ENCODE measurements at places on chromosomes 2 and 18. TPM values are rescaled to one million over a fixed set of nuclear protein-coding genes. Genes with fewer than 3 reads are reported as not detected.

DNA sequence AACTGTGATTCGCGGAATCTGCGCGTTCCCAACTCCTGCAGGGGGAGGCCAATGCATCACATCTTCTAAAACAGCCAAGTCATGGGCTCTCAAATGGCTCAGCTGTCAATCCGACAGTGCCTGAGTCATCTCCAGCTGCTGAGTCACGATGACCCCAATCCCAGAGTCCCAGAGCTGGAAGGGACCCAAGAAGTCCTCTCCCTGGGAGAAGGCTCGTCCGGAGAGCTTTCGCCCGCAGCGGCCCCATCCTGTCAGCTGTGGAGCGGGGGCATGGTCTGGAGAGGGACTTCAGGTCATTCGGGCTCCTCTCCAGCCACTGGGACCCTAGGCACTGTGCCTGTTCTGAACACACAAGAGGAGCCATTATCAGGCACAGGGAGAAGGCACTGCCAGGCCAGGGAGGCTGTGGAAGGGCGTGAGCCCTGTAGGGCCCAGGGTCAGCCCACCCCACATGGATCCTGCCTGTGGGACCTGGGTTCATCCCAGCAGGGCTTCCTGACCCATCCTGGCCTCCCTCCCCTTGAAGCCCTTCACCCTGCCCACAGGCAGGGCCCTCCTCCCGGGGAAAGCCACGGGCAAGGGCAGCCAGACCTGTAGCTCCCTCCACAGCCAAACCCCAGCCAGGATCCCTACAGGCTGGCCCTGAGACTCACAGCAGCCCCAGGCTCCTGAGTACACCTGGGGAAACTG lies 47.6 kb upstream of the GPC1 start:
- H3K27ac ChIP-seq: no peak overlapping the region
- H3K4me1 ChIP-seq: peaks cover 6% of the 10 kb centered on the region
- H3K36me3 ChIP-seq: no peaks in the 10 kb centered on the region

The PPP1R1C gene
- not detected for total RNA-seq

The PRR30 gene
- not detected for total RNA-seq

- peaks cover 14% of the 10 kb centered on the region for H3K36me3 ChIP-seq
- peak; percentile 30 for DNase-seq
- H3K4me3 ChIP-seq: peak overlapping the region; percentile 98
- peaks cover 16% of the 10 kb centered on the region for H3K4me1 ChIP-seq
These were observed 1.1 kb upstream of the SPAST start for GRCh38 chr2:32061973-32062861.

GRCh38 chr2:215793747-215794595 lies 219.4 kb downstream of the MREG start:
- peaks cover 22% of the 10 kb centered on the region for H3K4me1 ChIP-seq
- H3K27me3 ChIP-seq: no peaks in the 10 kb centered on the region
- no peak overlapping the region for H3K4me3 ChIP-seq
- peak overlapping the region; percentile 63 for H3K27ac ChIP-seq
- DNase-seq: peak; percentile 93
- no peaks in the 10 kb centered on the region for H3K36me3 ChIP-seq

GRCh38 chr18:21369146-21369545 lies 127.1 kb downstream of the GREB1L start:
- H3K27me3 ChIP-seq: no peaks in the 10 kb centered on the region
- no peak overlapping the region for H3K27ac ChIP-seq
- DNase-seq: no peak
- no peaks in the 10 kb centered on the region for H3K36me3 ChIP-seq
- H3K4me1 ChIP-seq: no peaks in the 10 kb centered on the region

- no peaks in the 10 kb centered on the region for H3K27me3 ChIP-seq
- H3K4me3 ChIP-seq: no peak overlapping the region
- H3K36me3 ChIP-seq: peaks cover 43% of the 10 kb centered on the region
- H3K27ac ChIP-seq: no peak overlapping the region
- peaks cover 7% of the 10 kb centered on the region for H3K4me1 ChIP-seq
These were observed 24.1 kb downstream of the PSMG2 start for GRCh38 chr18:12726774-12727550.

The TMEM17 gene
- 2.6 TPM for total RNA-seq

DNA sequence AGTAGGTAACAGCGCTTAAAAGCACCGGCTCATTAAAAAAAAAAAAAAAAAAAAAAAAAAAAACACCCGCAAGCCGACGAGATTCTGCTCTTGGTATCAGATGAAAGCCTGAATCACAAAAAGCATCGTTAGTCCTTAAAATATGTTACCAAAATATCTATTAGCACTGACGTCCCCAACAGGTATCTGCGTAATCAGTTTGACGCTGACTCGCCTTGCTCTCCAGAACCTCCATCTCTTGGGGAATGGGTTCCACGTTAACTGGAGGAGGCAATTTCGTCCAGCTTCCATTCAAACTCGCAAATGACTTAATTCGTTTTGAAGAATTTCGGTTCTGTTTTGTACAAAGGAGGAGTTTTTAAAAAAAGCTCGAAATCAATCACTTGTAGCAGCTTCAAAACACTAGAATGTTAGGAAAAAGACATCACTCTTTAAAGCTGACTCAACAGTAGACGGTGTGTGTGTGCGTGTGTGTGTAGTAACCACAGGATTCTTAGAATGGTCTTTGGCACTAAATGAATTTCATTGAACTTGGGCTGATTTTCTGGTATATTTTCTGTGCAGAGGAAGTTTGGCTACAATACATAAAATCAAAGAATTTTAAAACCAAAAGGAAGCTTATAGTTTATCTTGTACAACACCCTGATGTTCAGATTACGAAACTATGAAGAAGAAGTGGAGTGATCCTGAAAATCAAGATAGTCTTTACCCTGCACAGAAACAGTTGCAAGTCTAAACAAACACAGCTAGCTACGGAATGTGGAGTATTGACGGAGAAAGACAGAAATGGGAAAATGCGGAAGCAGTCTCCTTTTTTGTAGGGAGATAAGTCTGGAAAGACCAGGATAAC lies 1.1 kb upstream of the PGAP1 start:
- H3K4me1 ChIP-seq: peaks cover 17% of the 10 kb centered on the region
- H3K27ac ChIP-seq: peak overlapping the region; percentile 61
- peaks cover 9% of the 10 kb centered on the region for H3K36me3 ChIP-seq
- peak; percentile 38 for DNase-seq
- H3K4me3 ChIP-seq: peak overlapping the region; percentile 96
- no peaks in the 10 kb centered on the region for H3K27me3 ChIP-seq

The KCNF1 gene
- not detected for total RNA-seq

DNA sequence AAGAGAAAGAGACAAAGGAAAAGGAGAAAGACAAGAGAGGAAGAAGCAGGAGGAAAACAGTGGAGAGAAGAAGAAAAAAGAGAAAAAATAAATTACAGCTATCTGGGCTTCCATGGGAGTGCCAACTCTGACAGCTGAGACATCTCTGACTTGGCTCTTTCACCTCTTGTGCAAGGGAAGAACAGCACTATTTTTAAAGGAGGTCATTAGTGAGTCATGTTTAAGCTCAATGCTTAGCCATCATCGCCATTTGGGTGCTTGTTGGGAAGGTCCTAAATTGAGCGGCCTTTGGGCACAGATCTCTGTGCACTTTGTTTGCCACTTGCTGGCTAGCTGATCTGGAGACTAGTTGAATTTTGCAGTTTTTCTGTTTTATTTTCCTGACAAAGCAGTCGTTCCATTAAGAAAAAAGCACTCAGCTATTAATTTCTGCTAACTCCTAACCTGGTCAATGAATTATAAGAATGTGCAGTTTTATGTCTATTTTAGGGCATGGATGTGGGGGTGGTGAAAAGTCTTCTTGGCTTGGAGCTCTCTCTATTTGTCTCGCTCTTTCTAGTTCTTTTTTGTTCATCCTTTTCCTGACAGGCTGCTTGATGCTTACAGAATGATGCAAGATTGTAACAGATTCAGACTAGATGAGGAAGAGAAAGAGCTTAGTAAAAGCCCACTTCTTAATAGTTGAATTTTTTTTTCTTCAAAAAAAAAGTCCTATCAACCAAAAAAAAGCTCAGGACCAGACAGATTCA lies 231.5 kb downstream of the SLC8A1 start:
- peak; percentile 76 for DNase-seq
- H3K4me3 ChIP-seq: no peak overlapping the region
- H3K27me3 ChIP-seq: no peaks in the 10 kb centered on the region
- no peak overlapping the region for H3K27ac ChIP-seq
- peaks cover 15% of the 10 kb centered on the region for H3K4me1 ChIP-seq

- peaks cover 89% of the 10 kb centered on the region for H3K36me3 ChIP-seq
- no peaks in the 10 kb centered on the region for H3K4me1 ChIP-seq
- no peaks in the 10 kb centered on the region for H3K27me3 ChIP-seq
These were observed 40.0 kb downstream of the STAT1 start for GRCh38 chr2:190973726-190974628.

GRCh38 chr2:106161938-106162820 lies 31.9 kb downstream of the UXS1 start:
- H3K4me3 ChIP-seq: no peak overlapping the region
- H3K27ac ChIP-seq: no peak overlapping the region
- H3K36me3 ChIP-seq: peaks cover 22% of the 10 kb centered on the region
- no peaks in the 10 kb centered on the region for H3K27me3 ChIP-seq
- DNase-seq: peak; percentile 73

The DSC2 gene
- total RNA-seq: 17.6 TPM

GRCh38 chr18:31973929-31974546 lies 31.1 kb upstream of the TRAPPC8 start:
- H3K36me3 ChIP-seq: no peaks in the 10 kb centered on the region
- H3K27ac ChIP-seq: no peak overlapping the region
- no peaks in the 10 kb centered on the region for H3K27me3 ChIP-seq
- DNase-seq: no peak

- no peaks in the 10 kb centered on the region for H3K4me1 ChIP-seq
- DNase-seq: no peak
- no peak overlapping the region for H3K27ac ChIP-seq
- H3K27me3 ChIP-seq: peaks cover 49% of the 10 kb centered on the region
- no peak overlapping the region for H3K4me3 ChIP-seq
These were observed 31.3 kb downstream of the CIB4 start for GRCh38 chr2:26609839-26610277.

- H3K4me1 ChIP-seq: peaks cover 17% of the 10 kb centered on the region
- H3K4me3 ChIP-seq: no peak overlapping the region
- DNase-seq: no peak
- no peaks in the 10 kb centered on the region for H3K27me3 ChIP-seq
- H3K36me3 ChIP-seq: no peaks in the 10 kb centered on the region
These were observed 7.1 kb upstream of the SOS1 start for GRCh38 chr2:39127973-39128372.

DNA sequence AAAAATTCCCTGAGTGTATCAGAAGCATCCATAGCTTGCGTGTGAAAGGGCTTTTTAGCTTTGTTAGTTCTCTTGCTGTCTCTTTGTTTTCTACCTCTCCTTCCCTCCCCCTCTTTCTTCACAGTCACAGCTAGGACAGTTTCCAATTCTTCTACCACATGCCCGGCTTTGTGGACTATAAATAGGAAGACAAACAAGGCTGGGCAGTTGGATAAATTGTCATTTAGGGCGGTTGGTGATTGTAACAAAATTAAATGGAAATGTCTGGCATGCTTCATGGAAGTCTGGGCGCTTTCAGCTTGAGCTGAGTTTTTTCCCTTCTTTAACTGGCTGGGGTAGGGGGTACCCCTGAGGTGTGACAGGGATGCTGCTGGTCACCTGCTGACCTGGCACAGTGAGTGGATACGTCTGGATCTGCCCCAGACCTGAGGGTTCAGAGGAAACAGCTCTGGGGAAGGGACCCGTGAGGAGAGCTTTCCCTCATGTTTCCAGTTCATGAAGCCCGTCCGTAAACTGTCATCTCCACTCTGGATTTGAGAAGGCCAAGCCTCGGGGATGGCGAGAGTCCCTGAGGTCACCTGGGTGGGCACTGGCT lies 29.0 kb upstream of the GIGYF2 start:
- no peaks in the 10 kb centered on the region for H3K36me3 ChIP-seq
- H3K4me1 ChIP-seq: no peaks in the 10 kb centered on the region
- DNase-seq: no peak
- no peaks in the 10 kb centered on the region for H3K27me3 ChIP-seq
